Activated CD4-positive, alpha-beta memory T cell treated with anti-CD3 and anti-CD28 coated beads, Interleukin-2, amount 10 ng/mL, durations not matched to agents 7 days and 5 days (primary cell): ENCODE measurements at places on chromosomes 4 and X. TPM values are rescaled to one million over a fixed set of nuclear protein-coding genes. Genes with fewer than 3 reads are reported as not detected.

GRCh38 chr4:177308125-177308524 is 1.5 kb upstream of the NEIL3 start:
- no peak for DNase-seq

GRCh38 chr4:41256740-41257256 is at the start of gene UCHL1:
UCHL1 (plus strand) TSS chr4:41256928; CDS start chr4:41256977, 49 bp downstream.
- DNase-seq: no peak

Gene APBB2
- total RNA-seq: 1.3 TPM

GRCh38 chrX:71396576-71396975 is 30.4 kb downstream of the TAF1 start:
- no peak for DNase-seq

DNA sequence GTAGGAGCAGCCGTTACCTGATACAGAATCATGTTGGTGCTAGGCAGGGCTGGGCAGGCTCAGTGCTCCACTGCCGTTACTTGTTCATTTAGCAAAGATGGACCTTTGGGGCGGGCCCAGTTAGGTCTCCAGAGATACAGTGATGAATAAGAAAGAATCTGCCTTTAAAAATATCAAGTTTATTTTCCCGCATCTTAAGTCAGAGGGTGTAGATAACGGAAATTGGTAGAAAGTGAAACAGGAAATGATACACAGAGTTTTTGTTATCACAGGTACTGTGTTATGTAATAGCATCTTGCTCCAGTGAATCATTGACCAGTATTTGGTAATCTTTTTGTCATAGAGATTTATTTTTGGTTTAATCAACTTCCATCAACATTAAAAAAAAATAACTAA is 5.5 kb downstream of the TMEM131L start:
- DNase-seq: no peak

Gene TMSB15A
- total RNA-seq: 0.45 TPM

Gene BMPR1B
- total RNA-seq: not detected

Gene NAP1L3
- 1.3 TPM for total RNA-seq

DNA sequence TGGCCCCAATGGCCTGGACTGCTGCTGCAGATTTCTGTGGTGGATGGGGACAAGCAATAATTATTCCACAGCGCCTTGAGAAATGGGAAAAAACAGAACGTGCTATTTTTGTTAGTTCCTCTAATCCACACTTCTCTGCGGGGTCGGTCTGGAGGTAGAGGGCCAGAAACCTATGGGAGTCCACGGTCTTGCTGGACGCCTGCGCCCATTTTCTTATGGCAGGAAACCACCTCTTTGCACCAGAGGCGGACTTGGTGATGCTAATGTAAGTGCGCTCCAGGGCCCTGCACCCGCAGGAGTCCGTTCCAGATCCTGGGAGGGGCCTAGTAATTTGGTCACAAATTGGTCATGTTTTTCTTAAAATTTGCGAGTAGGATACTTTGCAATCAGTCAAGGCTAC is 25.9 kb upstream of the CLDN24 start:
- DNase-seq: no peak

Gene ARSD
- total RNA-seq: 4.4 TPM

DNA sequence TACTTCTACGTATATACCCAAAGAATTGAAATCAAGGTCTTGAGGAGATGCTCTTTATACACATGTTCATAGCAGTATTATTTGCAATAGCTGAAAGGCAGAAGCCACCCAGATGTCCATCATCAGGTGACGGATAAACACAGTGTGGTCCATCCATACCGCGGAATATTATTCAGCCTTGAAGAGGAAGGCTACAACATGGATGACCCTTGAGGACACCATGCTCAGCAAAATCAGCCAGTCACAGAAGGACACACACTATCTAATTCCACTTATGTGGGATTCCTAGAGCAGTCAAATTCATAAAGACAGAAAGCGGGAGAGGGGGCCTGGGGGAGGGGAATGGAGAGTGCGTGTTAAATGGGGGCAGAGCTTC is 44.5 kb downstream of the RGS12 start:
- DNase-seq: no peak

DNA sequence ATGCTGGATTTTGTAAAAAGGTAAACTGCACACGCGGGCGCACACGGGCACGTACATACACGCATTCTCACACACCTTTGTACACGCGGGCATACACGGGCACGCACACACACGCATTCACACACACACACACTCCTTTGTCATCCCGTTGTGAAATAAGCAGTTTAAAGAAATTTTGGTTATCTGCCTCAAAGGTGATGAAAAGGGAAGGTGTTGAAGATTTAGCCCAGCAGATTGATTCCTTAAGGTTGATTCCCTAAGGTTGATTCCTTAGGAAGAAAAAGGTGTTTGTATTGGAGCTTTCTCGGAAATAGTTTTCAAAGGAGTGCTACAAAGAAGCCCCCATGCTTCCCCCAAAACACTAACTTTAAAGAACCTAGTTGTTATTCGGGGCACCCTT is 693 bp downstream of the ATP10D start:
- DNase-seq: no peak

Gene SPANXA1
- not detected for total RNA-seq
